ENCODE measurements at places on chromosomes 7 and 10.

- no peak for DNase-seq
Measured at GRCh38 chr7:137890449-137890921, 43.7 kb upstream of the DGKI start.

GRCh38 chr7:16278167-16278787 lies 143.1 kb downstream of the CRPPA start:
- DNase-seq, result no peak

DNA sequence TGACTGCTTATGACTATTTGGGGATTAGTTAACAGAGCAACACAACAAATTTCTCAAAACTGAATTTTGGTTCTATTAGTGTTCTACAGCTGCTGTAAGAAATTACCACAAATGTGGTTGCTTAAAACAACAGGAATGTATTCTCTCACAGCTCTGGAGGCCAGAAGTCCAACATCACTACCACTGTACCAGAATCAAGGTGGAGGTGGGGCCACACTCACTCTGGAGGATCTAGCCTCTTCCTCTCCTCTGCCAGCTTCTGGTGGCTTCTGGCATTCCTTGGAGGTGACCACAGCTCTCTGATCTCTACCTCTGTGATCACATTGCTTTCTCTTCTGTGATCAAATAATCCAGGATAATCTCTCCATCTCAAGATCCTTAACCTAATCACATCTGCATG lies 194.7 kb upstream of the BMPER start:
- DNase-seq, result no peak

DNA sequence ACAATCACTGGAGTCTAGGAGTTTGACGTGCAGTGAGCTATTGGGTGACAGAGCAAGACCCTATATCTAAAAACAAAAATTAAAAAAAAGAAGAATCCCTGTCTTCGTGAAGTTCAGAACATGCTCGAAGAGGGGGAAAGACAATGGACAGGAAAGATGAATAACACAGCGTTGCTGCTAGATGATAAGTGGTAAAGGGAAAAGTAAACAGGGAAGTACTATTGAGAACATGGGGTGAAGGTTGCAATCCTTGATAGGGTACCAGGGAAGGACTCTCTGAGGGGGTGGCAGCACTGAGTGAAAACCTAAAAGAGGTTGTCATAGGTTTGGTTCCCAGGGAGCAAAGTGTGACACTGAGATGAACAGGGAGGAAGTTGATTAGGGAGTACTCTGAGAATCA lies 2.8 kb upstream of the ABRAXAS2 start:
- no peak for DNase-seq

GRCh38 chr7:132138817-132139216 lies 437.5 kb downstream of the PLXNA4 start:
- DNase-seq, result no peak

DNA sequence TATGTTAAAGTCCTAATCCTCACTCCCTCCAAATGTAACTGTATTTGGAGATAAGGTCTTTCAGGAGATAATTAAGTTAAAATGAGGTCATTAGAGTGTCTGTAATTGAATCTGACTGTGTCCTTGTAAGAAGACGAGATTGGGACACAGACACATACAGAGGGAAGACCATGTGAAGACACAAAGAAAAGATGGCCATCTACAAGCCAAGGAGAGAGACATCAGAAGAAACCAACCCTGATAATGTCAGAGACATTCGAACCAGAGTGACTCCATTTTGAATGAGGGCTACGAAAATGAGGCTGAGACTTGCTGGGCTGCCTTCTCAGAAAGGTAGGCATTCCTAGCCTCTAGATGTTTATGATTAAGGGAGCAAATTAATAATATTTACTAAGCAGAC lies 542 bp upstream of the SAMD9L start:
- no peak for DNase-seq

- no peak for DNase-seq
Measured at GRCh38 chr10:58666024-58666423, 153.4 kb downstream of the BICC1 start.

- DNase-seq, result no peak
Measured at GRCh38 chr7:88344956-88345832, 38.5 kb upstream of the STEAP4 start.

- DNase-seq, result no peak
Measured at GRCh38 chr10:48274636-48275035, at the start of gene FRMPD2. TSS of gene FRMPD2 (minus strand) at chr10:48274696. CDS start at chr10:48274567, 129 bp downstream.

- DNase-seq, result no peak
Measured at GRCh38 chr7:129990403-129991192, 37.8 kb upstream of the UBE2H start.

DNA sequence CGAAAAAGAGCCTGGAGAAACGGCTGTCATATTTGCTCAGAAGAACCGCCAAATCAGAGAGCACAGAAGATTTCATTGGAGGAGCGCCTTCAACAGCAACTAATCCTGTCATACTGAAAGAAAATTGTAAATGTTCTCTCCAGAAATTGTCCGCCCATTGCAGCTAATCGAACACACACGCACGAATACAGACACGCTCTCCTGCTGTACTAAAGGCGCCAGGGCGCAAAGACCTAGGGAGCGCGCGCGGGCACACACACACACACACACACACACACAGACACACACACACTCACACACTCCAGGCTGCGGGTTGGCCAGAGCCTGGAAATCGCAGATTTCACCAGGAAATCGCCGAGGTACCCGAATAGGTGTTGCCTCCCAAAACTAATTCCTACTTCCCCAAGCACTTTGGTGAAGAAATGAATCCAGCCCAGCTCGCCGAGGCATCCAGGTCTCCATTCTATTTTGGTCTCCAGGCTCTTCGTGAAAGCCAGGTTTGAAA lies at the start of gene CHRM2:
Gene CHRM2, plus strand, starts transcription at position 157 of the 505 bp plus-strand sequence. CDS start 146,214 bp downstream, outside the sequence.
- no peak for DNase-seq

DNA sequence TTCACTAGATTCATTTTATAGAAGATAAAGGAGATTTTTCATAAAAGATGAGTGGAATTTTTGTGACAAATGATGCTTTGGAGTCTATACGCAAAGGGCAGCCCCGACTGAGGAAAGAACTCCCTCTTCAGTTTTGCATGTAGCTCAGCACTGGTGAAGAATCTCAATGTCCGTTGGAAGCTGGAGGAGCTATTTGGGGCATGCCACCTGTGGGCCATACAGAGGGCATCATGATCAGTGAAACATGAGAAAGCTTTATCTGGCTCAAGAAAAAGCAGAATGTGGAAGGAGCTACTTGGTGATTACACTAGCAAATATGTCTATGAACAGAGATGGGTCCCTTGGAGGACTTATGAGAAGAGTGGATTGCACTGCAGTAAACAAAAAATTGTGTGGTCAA lies 1359.3 kb downstream of the REEP3 start:
- no peak for DNase-seq

GRCh38 chr7:93156884-93157283 lies 8.7 kb upstream of the SAMD9L start:
- no peak for DNase-seq

Data from activated CD4-positive, alpha-beta T cell treated with anti-CD3 and anti-CD28 coated beads, Interleukin-2, amount 50 U/mL, for 4 hours (primary cell).